Urinary bladder (tissue), 4 donors: ENCODE measurements at places on chromosomes 4 and X. TPM values are rescaled to one million over a fixed set of nuclear protein-coding genes. Genes with fewer than 3 reads are reported as not detected.

- DNase-seq = no peak
Measured at GRCh38 chr4:182310316-182310715, 67.1 kb downstream of the TENM3 start.

The DCLK2 gene
- 6.2 TPM for polyA plus RNA-seq

The KLHL4 gene
- 1.1 TPM for polyA plus RNA-seq

GRCh38 chrX:81120258-81120935, 81.3 kb downstream of the HMGN5 start:
- no peak for DNase-seq

The GNPDA2 gene
- polyA plus RNA-seq = 22.7 TPM

- DNase-seq = no peak
Measured at GRCh38 chrX:138756234-138756633, 44.7 kb upstream of the FGF13 start.

- DNase-seq = no peak
Measured at GRCh38 chr4:121554382-121554781, 142.4 kb downstream of the ANXA5 start.

The C4orf36 gene
- 0.96 TPM for polyA plus RNA-seq

DNA sequence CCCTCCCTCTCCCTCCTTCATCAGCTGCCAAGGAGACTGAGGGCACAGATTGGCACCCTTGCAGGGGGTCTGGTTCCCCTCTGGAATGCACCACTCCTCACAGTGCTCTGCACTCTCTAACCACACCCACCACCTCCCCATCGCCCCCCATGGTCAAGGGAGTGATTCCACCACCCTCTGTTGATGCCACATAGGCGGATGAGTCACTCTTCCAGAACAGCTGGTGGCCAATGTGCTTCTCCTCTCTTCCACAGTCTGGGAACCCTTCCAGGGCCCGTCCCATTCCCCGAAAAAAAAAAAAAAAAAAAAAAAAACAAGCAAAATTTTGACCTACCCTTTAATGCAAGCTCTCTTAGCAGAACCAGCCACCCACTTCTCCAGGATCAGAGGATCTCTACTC, 341.3 kb upstream of the KLF3 start:
- no peak for DNase-seq

GRCh38 chr4:39383690-39384089, 17.5 kb upstream of the RFC1 start:
- DNase-seq = no peak

GRCh38 chr4:137333031-137333430, 199.3 kb downstream of the PCDH18 start:
- no peak for DNase-seq

- DNase-seq = no peak
Measured at GRCh38 chr4:81137446-81137845, 77.6 kb downstream of the PRKG2 start.

GRCh38 chrX:87409113-87409841, 108.3 kb upstream of the KLHL4 start:
- DNase-seq = peak; percentile 25

DNA sequence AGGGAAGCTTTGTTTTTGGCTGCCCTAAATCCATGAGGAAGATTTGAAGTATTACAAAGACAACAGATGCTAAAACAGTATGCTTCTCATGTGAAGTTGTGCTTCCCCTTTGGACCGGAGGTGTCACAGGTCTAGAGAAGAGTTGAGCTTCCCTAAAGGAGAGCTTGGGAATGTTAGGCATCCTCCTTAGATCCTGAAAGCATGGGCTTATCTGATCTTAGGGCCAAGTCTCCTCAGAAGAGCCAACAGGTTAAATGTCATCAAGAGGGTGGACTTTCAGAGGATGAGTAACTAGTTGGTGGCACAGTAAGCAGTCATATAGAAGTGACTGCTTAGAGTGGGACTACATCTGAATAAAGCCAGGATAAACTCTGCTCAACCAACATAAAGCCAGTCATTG, 205.4 kb downstream of the RPA4 start:
- no peak for DNase-seq

The TREX2 gene
- polyA plus RNA-seq = 0.49 TPM

DNA sequence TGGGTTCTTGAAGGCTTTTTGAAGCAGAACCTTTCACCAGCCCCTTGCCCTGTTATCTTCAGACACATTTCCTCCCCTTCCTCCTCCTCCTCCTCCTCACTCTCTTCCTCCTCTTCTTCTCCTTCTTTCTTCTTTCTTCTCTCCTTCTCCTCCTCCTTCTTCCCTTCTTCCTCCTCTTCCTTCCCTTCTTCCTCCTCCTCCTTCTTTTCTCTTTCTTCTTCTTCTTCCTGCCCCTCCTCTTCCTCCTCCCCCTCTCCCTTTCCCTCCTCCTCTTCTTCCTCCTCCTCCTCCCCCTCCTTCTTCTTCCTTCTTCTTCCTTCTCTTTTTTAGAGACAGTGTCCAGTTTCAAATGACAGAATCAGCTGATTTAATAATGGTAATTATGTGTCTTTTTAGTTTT, 226.0 kb downstream of the DKK2 start:
- no peak for DNase-seq

DNA sequence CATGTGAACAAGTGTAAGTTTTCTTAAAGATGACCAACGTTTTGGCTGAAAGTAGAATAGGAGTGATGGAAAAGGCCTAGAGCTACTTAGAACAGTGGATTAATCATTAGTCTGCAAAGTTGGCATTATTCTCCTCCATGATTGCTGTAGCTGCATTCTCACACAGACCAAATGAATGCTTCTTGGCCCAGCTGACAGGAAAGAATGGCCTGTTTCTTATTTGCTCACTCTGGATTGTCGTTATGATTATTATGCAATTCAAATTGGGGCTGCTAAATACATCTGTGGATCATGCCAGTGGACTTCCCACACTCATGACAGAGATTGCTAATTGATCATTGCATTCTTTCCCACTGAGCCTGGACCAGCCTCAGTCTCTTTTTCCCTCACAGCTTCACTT, 285.0 kb downstream of the STIM2 start:
- no peak for DNase-seq
